OCI-M1 (cell line): ENCODE measurements at places on chromosomes 7 and 10.

DNA sequence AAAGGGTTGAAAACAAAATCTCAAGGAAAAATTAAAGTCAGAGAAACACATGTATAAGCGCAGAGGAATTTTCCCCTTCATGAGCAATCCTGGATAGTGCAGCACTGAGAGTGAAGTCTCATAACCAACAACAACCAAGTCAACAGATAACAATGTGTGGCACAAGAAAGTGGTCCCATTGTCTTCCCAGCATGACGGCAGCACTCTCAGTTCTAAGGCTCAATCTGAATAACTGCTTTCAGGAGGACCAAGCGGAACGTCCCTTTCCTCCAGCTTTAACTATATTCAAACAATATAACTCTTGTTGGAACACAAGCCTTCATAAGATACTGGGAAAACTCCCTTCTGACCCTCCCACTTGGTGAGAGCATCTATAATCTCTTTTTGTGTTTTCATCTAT is 137.9 kb downstream of the RAPGEF5 start:
- DNase-seq, result no peak

- peak; percentile 73 for DNase-seq
Observed at GRCh38 chr10:93816123-93816747, 58.5 kb downstream of the LGI1 start.

GRCh38 chr10:7519351-7519750 is 108.5 kb upstream of the SFMBT2 start:
- DNase-seq, result no peak

- DNase-seq, result peak; percentile 52
Observed at GRCh38 chr7:27179503-27180430, 5.3 kb downstream of the HOXA11 start.

DNA sequence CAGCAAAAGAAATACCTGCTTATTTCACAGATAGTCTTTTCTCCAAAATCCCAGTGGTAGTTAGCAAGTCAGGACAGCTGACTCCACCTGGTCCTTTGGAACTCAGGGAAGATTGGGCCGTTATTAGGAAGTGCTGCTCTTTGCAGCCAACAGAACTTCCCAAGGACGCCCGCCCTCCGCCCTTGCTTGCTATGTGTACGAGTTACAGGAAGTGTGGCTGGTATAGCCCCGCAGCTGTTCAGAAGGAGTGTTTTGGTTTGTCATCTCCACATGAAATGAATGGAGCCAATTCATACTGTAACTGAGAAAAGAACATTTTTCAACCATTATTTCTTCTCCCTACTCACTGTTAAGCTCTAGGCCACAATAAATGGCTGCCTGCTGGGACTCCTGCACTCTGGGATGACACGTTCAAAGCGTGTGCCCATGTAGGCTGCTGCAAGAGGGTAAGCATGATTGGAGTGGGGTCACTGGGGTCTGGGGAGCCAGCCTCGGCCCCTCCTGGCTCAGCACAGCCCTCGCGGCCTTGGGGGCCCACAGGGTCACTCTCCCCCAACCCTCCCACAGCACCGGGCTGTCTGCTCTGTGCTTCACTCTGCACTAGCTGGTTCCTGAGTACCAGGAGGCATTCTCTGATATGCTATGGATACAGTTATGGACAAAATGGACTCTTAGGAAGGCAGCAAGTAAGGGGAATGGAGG is 244.0 kb downstream of the EBF3 start:
- no peak for DNase-seq

DNA sequence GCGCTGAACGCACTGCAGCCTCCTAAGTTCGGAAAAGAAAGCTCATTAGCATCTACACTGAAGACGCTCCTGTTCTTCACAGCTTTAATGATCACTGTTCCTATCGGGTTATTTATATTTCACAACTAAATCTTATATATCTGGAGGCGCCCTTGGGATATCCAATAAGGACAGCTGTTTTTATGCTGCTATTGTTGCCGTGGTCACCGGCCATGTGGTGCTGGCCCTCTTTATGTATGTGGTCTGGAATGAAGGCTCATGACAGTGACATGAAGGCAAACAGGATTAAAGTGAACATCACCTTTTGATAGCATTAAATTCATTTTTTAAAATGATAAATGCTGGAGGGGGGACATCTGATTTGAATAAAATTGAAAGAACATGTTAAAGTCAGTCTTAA is 8.8 kb downstream of the BLVRA start:
- DNase-seq, result no peak

DNA sequence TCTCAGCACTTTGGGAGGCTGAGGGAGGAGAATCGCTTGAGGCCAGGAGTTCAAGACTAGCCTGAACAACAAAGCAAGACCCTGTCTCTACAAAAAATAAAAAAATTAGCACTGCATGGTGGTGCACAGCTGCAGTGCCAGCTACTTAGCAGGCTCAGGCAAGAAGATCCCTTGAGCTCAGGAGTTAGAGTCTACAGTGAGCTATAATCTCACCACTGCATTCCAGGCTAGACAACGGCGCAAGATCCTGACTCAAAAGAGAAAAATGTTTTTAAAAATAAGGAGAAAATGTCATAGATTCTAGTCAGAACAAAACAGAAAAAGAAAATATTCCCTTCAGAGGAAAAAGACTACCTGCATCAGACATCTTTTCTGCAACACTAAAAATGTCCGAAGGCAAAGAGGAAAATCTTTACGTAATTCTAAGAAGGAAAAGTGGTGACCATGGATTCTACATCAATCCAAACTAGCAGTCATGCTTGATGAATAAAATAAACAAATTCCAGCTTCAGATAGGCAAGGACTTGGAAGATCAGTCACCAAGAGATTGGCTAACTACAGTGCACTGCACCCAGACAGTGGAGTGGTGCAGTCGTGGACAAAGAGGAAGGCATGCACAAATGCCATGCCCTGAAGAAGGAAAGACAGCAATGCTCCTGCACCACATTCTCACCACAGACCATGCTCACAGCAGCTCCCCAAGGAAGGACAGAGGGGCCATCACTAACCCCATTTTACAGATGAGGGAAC is 54.3 kb downstream of the ERCC6 start:
- no peak for DNase-seq

DNA sequence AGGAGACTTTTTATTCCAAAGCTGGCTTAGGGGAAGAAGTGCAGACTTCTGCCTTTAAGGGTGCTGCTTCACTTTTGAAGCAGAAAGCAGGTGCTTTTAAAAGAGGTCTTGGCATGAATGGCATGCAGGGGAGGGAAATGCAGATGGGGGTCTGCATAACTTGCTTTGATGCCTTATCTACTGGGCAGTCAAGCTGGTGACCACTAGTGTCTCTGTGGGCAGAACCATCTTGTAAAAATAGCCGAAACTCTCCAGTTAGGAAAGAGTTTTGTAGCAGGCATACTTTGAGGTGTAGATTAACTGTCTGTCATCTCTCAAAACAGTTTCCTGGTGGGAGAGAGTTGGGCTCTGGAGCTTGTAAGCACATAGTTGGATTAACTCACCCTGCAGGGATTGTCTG is 9.9 kb upstream of the CTNNA3 start:
- DNase-seq, result no peak

DNA sequence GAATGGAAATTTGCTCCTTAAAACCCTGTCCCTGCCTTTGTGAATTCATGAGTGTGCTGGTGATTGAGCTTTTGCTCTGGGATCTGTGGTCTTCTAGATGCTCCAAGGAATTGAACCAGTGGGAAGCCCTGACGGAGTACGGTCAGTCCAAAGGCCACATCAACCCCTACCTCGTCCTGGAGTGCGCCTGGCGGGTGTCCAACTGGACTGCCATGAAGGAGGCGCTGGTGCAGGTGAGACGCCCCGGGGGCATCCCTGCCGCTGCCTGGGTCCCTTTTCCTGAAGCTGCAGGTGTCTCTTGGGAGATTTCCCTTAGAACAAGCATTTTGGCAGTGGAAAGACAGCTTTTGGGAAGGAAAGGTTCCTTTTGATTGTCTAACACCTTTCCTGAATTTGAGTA is 100.3 kb downstream of the TRRAP start:
- no peak for DNase-seq

GRCh38 chr7:112869111-112869774 is 79.0 kb upstream of the TMEM168 start:
- DNase-seq, result peak; percentile 65

GRCh38 chr7:27652518-27652917 is 10.2 kb downstream of the HIBADH start:
- no peak for DNase-seq

GRCh38 chr10:120760253-120760652 is 90.9 kb upstream of the WDR11 start:
- DNase-seq, result no peak
